ENCODE measurements at places on chromosomes 7 and 10.

- no peak for DNase-seq
Observed at GRCh38 chr10:101373063-101373462, 19.1 kb downstream of the BTRC start.

GRCh38 chr7:72038022-72038732 is 374.0 kb downstream of the CALN1 start:
- DNase-seq: no peak

DNA sequence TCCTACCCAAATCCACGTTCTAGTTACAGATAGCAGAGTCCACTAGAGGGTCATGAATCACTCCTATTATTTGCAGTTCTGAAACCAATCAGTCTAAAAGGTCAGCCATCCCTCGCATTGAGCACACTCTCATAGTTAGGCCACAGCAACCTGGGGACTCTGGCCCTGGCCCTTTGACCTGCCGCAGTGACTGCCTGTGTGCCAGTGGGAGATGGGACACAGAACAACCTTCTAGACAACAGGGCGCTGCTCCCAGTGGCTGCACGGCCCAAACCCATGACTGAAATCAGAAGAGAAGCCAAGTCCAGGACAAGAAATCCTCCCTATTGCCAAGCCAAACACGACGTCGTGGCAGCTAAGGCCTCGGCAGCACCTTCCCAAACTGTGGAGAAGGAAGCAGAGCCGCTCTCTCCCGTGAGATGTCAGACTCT is 158.5 kb downstream of the HERPUD2 start:
- no peak for DNase-seq

- no peak for DNase-seq
Observed at GRCh38 chr10:77987671-77988255, 41.6 kb downstream of the POLR3A start.

GRCh38 chr7:116575853-116576252 is 51.0 kb downstream of the CAV1 start:
- DNase-seq: no peak

DNA sequence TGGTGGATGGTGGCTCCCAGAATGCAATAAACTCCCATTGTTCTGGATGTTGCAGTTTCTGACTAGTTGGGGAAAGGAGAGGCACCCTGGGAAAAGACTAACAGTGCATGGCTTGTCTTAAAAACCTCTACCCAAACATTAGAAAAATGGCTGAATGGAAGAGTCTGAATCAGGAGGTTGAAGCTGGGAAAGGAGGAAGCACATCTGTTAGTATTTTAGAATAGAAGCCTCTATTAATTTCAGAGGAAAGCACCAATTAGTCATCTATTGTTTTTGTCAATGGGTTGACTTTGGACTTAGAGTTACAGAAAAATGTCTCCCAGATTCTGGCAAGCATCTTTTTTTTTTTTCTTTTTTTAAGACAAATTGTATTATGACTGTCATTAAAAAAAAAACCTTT is 56.1 kb upstream of the ELMO1 start:
- no peak for DNase-seq

DNA sequence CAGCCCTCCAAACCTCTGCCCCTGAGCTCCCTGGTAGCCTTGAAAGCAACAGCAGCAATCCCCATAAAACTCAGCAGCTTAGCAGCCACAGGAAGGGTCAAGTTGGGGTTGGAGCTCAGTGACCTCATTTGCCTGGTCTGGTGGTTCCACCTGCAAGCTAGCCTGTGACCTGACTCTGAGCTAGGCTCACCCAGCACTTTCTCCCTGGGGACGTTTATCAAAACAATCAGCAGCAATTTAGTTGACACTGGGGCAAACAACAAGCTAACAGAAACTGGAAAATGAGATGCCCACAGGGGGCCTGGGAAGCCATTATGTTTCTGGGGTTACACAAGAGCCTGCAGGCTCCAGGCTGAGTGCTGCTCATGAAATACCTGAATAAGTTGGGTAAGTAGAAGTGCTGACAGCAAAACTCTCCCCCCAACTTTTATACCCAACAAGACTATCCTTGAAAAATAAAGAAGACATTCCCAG is 22.4 kb upstream of the CRYGN start:
- no peak for DNase-seq

DNA sequence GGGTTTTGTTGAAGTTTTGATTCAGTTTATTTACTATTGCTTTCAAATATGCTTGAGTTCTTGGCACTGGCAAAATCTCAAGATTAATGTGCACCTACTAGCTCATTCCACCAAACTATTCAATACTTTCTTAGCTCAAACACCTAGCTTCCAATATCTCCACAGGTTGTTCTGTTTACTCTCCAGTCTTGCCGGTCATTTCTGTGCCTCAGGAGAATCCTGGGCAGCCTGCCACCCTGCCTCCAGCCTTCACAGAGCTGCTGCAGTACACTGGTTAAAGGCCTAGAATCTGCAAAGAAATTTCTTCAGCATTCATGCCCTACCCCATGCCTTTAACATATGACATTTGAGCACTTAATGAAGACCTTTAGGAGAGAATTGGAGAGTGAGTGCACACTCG is 4.0 kb upstream of the TMEM106B start:
- no peak for DNase-seq

- DNase-seq: peak; percentile 73
Observed at GRCh38 chr7:133742709-133743538, 384.2 kb upstream of the LRGUK start.

GRCh38 chr10:78532480-78533042 is 498.9 kb downstream of the RPS24 start:
- DNase-seq: no peak

DNA sequence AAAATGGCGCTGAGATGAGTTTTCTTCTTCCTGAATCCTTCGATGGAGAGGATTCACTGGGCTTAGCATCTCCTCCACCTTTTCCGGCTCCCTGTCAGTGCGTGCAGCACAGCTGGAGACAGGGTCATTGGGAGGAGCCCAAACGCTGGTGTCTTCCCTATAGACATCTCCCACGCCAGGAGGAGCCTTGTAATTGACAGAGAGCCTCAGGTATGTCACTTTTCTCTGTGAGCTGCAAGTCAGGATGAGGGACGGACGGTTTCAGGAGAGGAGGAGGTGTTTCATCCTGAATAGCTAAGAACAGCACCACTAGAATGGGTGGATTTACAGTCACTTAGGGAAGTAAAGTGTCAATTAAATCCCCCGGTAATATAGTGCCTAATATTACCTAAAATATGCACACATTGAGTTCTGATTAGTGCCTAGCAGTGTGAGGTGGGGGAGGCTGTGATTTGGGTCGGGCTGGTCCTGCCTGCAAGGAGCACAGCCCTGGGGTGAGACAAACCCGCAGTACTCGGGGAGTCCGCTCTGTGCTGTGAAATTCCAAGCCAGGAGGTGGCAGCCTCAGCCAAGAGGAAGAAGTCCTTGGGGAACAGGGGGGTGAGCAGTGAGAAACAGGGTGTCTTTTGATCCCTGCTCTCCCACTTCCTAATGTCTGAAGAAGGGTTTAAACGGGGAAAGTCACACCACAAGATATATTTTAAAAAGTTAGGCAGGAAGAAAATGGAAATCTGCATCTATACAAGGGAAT is 28.2 kb downstream of the IL15RA start:
- DNase-seq: peak; percentile 53

DNA sequence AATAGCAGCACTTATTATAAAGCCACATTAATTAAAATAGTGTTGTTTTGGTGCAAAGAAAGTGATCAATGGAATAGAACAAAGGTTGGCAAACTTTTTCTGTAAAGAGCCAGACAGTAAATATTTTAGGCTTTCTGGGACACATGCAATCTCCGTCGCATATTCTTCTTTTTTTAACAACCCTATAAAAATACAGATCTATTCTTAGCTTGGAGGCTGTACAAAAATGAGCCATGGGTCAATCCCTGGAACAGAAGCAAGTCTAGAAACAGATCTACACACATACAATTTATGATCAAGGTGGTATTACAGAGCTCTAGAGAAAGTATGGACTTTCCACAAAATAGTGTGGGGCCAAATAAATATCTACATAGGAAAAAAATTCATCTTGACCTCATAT is 71.8 kb downstream of the ARHGAP21 start:
- no peak for DNase-seq

DNA sequence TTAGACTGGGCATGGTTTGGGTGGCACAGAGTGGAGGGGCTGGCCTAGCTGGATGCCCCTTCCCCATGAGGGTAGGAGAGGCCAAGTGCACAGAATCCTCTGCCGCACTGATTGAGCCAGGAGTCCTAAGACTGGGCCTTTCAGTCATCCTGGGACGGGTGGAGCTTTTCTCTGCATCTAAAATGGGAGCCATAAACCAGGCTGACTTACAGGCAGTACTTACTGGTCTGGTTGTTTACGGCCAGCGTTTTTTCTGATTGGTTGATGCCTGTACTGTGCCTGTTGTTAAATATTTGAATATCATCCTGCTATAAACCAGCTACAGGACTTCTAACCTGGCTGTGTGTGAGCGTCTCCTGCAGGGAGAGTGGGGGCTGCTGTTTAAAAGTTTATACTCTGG is 107.8 kb downstream of the CDH23 start:
- no peak for DNase-seq

GRCh38 chr7:55044371-55044717 is 25.5 kb downstream of the EGFR start:
- no peak for DNase-seq

DNA sequence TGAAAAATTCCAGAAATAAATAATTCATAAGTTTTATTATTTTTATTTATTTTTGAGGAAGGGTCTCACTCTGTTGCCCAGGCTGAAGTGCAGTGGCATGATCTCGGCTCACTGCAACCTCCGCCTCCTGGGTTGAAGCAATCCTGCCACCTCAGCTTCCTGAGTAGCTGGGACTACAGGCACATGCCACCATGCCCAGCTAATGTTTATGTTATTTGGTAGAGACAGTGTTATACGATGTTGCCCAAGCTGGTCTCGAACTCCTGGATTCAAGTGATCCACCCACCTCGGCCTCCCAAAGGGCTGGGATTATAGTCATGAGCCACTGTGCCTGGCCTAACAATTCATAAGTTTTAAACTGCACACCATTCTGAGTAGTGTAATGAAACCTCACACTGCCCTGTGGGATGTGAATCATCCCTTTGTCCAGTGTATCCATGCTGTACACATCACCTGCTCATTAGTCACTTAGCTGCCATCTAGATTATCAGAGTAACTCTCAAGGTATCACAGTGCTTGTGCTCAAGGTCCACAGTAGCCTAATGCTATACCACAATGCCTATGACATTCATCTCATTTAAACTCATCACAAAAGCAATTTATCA is 17.9 kb downstream of the RTKN2 start:
- no peak for DNase-seq

DNA sequence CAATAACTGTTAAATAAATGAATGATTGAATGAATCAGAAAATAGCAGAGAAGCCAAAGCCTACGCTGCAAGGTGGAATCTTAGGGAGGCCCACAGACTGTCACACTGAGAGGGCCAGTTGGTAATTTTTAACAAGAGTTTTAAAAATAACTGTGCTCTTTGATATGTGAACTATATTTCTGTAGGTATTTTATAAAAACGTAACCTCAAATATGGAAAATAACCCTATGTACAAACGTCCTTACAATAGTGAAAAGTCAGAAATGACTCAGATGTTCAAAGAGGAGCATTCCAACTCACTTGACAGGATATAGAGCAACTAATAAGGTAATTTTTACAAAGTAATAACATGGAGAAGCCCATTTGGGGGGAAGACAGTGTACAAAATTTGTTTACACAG is 18.9 kb upstream of the TMEM273 start:
- DNase-seq: no peak

- DNase-seq: no peak
Observed at GRCh38 chr10:115049960-115050359, 43.2 kb upstream of the ATRNL1 start.

DNA sequence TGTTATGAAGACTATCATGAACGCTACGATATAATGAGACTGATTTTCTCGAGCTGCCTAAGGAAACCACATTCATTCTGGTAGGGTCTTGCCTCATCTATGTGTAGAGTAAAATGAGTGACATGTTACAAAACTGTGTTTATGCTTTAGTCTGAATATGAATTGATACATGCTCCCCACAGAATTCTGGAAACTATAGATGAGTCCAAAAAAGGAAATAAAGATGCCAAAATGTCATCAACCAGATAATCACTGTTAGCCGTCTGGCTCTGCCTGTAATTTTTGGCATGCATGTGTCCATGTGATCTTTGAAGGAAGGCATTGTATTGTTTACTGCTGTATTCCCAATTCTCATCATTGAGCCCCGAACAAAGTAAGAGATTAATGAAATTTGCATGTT is 42.6 kb upstream of the GPR37 start:
- no peak for DNase-seq
